ENCODE measurements at places on chromosomes 11 and 22.

GRCh38 chr11:78740199-78741071 is 165.8 kb upstream of the NARS2 start:
- no peak for DNase-seq

DNA sequence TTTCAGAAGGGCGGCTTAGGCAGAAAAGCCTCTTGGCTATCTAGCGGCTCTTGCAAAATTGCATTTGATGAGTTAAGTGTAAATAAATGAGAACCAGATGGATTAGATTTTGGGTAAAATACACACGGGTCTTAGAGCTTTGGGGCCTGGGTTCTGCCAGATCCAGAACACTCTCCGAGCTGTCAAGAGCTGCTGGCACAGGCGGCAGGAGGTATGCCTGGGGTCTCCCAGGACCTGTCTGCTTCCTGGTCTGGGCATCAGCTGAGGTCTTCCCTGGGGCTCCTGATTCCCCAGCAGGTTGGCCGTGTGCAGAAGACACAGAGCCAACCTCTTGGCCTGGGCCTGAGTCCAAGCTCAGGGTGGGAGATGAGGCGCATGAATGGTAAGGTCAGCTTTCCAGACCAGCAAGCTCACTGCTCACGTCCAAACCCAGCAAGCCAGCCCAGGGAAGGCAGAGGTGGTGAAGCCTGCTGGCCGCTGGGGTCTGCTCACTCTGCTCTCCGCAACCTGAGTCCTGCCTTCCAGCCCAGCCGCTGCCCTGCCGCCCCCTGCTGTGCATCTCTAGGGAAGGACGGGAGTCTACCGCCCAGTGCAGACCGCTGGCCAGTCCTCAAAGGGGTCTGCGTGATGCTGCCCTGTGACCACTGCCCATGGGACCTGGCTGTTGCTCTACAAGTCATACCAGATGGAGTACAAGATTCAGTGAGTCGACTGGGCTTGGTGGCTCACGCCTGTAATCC is 44.9 kb downstream of the SCUBE1 start:
- no peak for DNase-seq

- no peak for DNase-seq
Measured at GRCh38 chr11:134676516-134677287, 264.7 kb upstream of the B3GAT1 start.

- DNase-seq: no peak
Measured at GRCh38 chr11:114653148-114653547, 25.2 kb upstream of the NXPE2 start.

- DNase-seq: peak; percentile 78
Measured at GRCh38 chr11:125874556-125875124, 12.8 kb upstream of the HYLS1 start.

DNA sequence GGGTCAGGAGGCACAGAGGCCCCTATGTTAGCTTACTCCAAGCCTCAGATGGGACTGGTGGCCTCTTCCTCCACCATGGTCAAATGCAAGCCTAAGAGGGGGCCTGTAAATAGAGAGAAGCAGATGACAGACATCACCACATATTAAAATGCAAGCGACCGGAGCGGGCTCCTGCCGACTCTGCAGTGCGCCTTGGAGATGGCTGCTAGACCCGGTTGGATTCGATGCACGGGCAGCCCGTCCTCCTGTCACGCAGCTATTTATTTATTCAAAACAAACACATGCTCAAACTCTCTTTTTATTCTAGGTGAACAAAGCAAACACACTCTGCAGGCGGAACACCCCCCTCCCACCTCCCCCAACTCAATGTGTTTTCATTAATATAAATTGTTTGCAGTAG is 208.0 kb downstream of the DSCAML1 start:
- no peak for DNase-seq

DNA sequence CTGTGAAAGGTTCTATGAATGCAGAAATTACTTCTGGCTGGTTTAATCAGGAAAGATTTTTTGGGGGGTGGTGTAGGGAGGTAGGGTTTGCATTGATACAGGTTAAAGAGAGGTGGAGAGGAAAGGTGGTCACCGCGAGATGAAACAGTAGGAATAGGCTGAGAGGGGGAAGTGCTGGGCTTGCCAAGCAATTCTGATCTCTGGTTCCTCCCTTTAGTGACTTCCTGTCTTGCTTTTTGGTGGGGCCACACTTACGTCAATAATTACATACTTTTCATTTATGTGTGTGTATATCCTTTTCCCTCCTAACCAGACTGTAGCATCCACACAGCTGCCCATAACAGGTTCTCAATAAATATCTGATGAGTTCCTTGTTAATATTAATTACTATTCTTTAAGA is 120.0 kb downstream of the CTNND1 start:
- DNase-seq: no peak

DNA sequence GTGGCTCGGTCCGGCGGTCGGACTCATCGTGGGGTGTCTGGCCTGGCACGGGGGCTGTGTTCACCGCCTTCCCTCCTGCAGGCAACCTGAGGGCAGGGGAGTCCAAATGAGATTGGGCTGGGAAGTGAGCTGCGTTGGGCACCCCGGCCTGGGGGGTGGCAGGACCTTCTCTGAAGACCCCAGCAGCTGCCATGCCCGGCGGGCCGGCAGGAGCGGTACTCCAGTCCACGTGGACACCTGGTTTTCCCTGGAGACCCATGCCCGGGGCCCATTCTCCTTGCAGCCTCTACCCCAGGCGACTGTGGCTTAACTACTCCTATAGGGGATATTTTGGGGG is 24.5 kb downstream of the LRRC10B start:
- DNase-seq: no peak

GRCh38 chr11:40688369-40688768 is 771.1 kb downstream of the LRRC4C start:
- DNase-seq: no peak

DNA sequence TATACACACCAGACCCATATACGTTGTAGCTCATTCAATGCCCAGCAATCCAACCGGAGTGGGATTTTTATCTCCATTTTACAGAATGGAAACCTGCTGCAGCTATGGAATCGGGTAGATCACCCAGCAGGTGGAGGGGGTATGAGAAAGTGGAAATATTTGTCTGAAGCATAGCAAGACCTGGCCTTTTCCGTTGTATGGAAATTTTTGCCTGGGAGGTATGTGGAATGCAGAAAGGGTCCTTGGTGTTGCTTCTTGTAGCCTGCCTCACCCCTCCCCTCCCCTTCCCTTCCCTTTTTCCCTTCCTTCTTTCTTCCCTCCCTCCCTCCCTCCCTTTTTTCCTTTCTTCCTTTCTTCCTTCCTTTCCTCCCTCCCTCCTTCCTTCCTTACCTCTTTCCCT is 15.2 kb downstream of the TSPAN18 start:
- DNase-seq: no peak

- DNase-seq: no peak
Measured at GRCh38 chr11:115996808-115997188, 492.6 kb upstream of the CADM1 start.

- DNase-seq: no peak
Measured at GRCh38 chr22:43563571-43563970, 151.8 kb downstream of the MPPED1 start.

- no peak for DNase-seq
Measured at GRCh38 chr22:40161194-40161593, 16.5 kb upstream of the TNRC6B start.

- DNase-seq: no peak
Measured at GRCh38 chr11:45652781-45653180, 12.6 kb downstream of the CHST1 start.

GRCh38 chr11:129077191-129077590 is 114.9 kb downstream of the ARHGAP32 start:
- no peak for DNase-seq

GRCh38 chr11:109510316-109510715 is 88.3 kb downstream of the C11orf87 start:
- no peak for DNase-seq

DNA sequence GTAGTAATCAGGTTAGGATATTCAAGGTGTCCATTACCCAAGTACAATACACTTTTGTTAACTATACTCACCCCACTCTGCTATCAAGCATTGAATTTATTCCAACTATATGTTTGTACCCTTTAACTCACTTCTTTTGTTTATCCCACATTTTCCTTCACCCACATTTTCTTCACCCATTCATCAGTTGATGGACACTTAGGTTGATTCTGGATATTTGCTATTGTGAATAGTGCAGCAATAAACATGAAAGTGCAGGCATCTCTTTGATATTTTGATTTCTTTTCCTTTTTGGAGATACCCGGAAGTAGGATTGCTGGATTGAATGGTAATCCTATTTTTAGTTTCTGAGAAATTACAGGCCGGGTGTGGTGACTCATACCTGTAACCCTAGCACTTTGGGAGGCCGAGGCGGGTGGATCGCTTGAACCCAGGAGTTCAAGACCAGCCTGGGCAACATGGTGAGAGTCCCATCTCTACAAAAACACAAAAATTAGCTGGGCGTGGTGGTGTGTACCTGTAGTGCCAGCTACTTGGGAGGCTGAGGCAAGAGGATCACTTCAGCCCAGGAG is 6.5 kb downstream of the TMEM25 start:
- DNase-seq: no peak

DNA sequence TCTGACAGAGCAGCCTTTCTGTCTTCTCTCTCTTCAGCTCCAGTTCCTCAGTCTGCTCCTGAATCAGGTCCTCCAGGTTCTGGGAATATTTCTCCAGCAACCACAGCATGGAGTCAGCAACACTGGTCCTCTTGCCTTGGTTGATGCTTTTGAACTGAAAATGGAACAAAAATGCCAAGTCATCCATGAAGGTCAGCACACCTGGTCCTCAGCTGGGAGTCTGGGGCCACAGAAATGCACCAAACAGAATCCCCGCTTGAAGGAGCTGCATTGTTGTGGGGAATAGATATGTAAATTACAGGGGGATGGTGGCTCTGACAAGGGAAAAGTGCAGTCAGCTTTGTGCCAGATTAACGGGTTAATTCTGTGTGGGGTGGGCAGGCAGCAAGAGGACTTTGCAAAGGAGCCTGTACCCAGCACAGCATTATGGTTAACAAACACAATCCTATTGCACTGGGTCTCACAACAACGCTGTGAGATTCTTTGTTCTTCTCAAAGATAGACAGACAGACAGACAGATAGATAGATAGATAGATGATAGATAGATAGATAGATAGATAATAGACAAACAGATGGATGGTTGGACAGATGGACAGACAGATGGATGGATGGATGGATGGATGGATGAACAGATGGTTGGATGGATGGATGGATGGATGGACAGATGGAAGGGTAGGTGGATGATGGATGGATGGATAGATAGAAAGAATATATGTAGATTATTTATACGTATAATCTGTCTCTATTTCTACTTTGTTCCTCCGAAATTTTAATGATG is 33.8 kb upstream of the LRRC32 start:
- DNase-seq: no peak

DNA sequence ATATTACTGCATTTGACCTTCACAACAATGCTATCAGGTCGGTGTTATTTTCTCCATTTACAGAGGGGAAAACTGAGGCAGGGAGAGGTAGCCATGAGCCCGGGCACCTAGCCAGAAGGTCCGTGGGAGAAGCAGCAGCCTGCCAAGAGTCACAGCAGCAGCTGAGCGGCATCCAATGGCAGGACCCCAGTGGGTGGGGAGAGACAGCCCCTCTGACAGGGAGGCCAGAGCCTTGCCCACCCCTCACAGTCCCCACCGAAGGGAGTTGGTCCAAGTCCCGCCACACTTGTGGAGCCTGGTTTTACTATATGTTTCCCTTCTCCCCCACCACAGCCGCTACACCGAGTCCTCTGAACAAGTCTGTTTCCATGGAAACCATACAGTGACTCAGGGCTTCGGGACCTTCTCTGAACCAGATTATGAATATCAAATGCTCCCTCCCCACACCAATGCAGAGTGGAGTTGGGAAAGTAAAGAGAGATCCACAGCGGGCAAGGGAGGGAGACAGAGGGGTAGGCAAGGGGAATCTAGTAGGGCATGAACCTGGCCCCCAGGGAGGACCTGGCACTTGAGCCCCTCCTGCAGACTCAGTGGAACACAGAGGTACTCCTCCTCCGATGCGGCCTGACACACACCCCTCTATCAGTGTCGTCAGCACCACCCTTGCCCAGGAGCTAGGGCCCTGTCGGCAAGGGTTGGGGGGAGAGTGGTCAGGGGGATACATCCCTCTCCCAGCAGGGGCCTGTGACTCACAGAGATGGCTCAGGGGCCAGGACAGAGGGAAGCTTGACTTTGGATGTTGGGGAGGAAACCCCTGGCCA is 2.5 kb downstream of the CHST1 start:
- no peak for DNase-seq

DNA sequence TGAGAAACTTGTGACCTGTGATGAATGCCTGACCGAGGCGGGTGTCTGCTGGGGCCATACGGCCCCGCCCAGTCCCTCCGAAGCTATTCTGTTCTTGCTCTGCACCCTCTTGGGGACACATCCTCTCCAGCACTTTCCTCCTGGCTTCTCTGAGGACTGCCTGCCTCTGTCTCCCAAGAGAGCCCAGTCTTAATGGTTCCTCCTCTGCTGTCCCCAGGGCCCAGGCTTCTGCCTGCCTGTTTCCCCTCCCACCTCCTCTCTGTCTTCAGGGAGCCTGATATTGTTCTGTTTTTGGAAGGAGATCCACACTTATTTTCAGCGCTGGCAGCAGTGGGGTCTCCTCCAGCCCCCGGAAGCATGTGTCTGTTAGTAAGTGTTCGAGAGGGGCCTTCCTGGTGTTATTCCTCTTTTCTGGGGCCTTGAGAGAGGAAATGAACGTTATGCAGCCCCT is 18.7 kb downstream of the SYNGR1 start:
- DNase-seq: no peak

DNA sequence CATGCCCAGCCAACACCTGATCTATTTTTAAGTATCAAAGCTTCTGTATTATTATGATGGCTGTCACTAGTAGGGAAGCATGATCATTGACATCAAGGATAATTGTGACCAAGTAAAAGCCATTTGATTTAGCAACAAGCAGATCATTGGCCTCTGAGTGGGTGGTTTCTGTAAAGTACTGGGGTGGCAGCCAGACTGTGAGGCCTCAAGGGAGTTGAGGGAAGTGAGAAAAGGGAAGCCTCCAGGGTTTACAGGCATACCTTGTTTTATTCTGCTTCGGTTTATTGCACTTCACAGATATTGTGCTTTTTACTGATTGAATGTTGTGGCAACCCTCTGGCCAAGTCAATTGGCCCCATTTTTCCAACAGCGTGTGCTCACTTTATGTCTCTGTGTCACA is 60.1 kb downstream of the PRR5L start:
- DNase-seq: no peak

- no peak for DNase-seq
Measured at GRCh38 chr11:46345131-46345597, 2.1 kb upstream of the DGKZ start.

- no peak for DNase-seq
Measured at GRCh38 chr11:36456156-36456555, 53.9 kb downstream of the TRAF6 start.

GRCh38 chr22:50474710-50475651 is at the start of gene SBF1:
Gene SBF1, minus strand, starts transcription at chr22:50475035. Its CDS starts 195 bp downstream, at chr22:50474840.
- peak; percentile 86 for DNase-seq

DNA sequence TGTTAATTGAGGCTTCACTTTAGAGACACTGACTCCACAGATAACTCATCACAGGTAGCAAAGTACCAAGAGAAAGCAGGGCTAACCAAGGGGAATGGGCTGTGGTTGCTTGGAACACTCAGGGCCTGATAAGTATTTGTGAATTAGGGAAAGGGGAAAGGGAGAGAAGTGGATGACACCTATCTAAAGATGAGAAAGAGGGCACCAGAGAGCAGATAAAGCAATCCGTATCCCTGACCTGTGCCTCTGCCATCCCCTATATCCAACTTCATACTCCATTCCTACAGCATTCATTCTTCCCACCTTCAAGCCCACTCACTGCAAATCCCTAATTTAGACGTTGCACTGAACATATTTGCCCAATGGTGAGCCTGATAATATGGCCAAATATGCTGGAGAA is 43.0 kb upstream of the API5 start:
- DNase-seq: no peak

- no peak for DNase-seq
Measured at GRCh38 chr11:20723366-20723765, 54.0 kb downstream of the NELL1 start.

- no peak for DNase-seq
Measured at GRCh38 chr11:9868641-9869040, 204.8 kb downstream of the SWAP70 start.
